ENCODE measurements at places on chromosomes 5 and 9. TPM values are rescaled to one million over a fixed set of nuclear protein-coding genes. Genes with fewer than 3 reads are reported as not detected.
A peak's percentile ranks its signal among the peaks of the same experiment; 100 is the strongest.

DNA sequence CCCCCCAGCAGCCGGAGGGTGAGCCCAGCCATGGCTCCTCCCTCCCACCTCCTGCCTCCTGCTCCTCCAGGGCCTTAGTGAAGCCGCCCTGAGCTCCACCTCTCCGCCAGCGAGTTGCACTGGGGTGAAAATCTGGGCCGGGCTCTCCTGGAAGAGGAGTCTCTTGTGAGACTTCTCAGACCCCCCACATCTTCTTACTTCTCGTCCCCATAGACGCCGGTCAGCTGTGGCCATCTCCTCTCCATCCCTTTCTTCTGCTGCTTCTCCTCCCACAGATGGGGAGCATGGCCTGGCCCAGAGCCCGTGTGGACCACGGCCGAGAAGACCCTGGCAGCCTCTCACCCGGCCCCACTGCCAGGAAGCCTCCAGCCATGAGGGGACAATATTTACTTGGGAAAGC is 17.3 kb downstream of the OLFM1 start:
- no peak for DNase-seq

DNA sequence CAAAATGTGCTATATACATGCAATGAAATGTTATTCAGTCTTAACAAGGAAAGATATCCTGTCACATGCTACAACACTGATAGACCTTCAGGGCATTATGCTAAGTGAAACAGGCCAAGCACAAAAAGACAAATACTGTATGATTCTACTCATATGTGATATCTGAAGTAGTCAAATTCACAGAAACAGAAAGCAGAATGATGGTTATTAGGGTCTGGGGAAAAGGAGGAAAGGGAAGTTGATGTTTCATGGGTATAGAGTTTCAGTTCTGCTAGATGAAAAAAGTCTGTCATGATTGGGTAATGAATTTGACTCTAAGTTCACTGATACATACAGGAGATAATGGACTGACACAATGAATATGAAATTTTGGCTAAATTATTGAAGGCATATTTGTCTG is 11.2 kb upstream of the RIC1 start:
- DNase-seq: peak; percentile 81

GRCh38 chr9:97602430-97602829 is 30.7 kb downstream of the TSTD2 start:
- no peak for DNase-seq

DNA sequence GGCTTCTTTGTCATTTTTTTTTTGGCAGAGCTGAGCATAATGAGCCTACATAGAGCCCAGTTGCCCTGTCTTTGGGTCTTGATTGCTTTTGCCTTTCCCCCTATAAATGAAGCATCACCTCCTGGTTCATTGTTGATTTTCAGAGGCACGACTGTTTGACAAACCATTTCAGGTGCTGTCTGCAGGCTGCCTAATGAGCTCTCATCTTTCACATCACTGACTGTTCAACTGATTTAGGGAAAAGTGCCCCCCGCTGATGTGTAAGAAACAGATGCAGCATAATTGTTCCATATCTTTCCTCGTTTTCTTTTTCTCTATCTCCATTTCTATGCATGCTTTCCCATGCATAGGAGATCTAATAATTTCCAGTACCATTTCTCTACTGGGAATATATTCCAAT is 338.6 kb downstream of the TMEM38B start:
- no peak for DNase-seq

DNA sequence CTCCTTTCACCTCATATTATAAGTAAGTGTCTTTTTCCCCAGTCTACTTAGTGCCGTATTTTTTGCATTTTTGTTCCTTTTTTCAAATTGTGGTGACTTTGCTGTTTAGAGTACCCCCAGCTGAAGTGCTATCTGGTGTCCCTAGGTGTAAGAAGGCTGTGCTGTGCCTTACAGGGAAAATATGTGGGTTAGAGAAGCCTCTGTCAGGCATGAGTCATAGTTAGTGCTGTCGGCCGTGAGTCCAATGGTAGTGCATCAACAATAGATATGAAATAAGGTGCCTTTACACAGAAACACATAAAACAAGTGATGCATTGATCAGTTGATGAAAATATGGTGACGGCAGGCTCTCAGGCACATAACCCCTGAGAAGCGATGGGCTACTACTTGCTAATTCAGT is 20.1 kb downstream of the SYK start:
- no peak for DNase-seq

- DNase-seq: no peak
These were observed 4.0 kb upstream of the PLAC8L1 start for GRCh38 chr5:146109379-146109778.

DNA sequence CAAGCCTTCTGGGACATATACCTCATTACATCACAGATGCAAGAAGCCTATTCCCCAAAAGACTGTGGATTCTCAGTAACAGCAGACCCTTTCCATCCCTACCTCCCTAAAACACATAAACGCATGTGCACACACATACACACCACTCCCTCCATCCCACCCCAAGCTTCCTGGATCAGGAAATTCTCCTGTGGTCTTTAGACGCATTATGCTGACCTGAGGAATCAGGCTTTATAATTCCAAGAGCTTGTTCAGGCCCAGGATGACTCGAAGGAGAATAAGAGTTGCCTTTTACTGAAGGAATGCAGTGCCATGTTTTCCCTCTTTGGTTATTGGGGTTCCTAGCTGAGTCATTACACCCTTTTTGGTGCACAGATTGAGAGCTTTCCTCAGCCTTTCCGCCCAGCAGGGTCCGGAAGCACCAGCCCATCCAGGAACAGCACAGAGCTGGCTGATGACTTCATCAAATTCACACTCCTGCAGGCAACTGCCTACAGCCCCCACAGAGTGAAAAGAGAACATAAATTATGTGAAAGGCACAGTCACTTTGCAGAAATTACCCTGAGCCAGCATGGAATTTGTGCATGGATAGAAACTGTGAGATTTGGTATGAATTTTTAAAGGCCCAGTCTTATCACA is 385.0 kb upstream of the TRPC7 start:
- DNase-seq: no peak

DNA sequence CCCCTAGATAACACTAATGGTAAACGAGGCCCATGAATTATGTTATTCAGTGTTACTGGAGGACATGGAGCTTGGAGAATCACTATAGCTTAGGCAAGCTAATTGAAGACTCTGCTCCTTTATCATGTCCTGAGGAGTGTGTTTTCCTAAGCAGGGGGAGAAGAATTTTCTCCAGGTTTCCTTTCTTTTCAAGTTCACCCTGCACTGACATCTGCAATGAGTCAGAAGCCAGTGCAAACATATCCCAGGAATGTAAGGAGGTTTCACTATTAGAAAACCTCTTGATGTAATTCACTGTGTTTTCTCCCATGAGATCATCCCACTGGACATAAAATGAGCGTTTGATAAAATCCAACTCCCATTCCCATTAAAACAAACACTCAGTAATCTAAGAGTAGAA is 75.6 kb downstream of the DMRT2 start:
- no peak for DNase-seq

GRCh38 chr5:65475336-65475735 is 6.4 kb downstream of the ADAMTS6 start:
- DNase-seq: no peak

- no peak for DNase-seq
These were observed 150.9 kb downstream of the ADGRV1 start for GRCh38 chr5:90709323-90710155.

Gene PCDHGC5
- polyA plus RNA-seq: 0.06 TPM

Gene VLDLR
- polyA plus RNA-seq: not detected
